Upper lobe of left lung (tissue), 6 donors: ENCODE measurements at places on chromosomes 2 and 18. TPM values are rescaled to one million over a fixed set of nuclear protein-coding genes. Genes with fewer than 3 reads are reported as not detected.
A peak's percentile ranks its signal among the peaks of the same experiment; 100 is the strongest.

GRCh38 chr2:112646102-112646719 is 472 bp downstream of the SLC20A1 start:
- peaks cover 37% of the 10 kb centered on the region for H3K36me3 ChIP-seq
- peak overlapping the region; percentile 95 for H3K27ac ChIP-seq
- peak overlapping the region; percentile 69 for H3K4me3 ChIP-seq
- H3K27me3 ChIP-seq: no peaks in the 10 kb centered on the region
- peaks cover 34% of the 10 kb centered on the region for H3K4me1 ChIP-seq

DNA sequence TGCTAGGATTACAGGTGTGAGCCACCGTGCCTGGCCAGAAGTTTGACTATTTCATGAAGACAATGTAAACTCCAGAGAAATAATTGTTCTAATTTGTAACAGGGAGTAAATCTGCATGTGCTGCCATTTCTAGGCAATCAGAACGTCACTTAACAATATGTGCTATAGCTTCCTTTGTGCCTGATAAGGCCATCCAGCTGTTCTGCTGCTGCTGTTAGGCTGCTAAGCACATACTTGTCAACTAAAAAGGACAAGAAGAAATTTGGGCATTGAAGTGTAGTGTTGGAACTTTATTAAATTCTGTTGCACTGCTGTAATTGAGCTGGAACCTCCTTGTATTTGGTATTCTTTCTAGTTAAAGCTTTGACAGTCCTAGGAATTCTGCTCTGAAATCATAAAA is 57.1 kb downstream of the KIAA1328 start:
- H3K27me3 ChIP-seq: no peaks in the 10 kb centered on the region
- H3K36me3 ChIP-seq: no peaks in the 10 kb centered on the region
- DNase-seq: no peak

DNA sequence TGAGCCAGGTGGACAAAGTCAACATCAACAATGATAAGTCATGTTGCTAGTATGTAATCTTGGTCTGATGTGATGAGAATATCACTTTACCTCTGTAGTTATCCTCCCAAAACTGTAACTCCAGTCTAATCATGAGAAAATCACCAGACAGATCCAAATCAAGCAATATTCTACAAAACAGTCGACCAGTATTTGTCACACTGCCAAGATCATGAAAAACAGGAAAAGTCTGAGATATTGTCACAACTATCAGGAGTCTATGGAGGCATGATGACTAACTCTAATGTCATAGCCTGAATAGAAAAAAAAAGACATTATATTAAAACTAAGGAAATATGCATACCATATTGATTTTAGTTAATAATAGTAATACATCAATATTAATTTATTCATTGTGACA is 1883.3 kb upstream of the CELF4 start:
- no peaks in the 10 kb centered on the region for H3K27me3 ChIP-seq
- peaks cover 8% of the 10 kb centered on the region for H3K4me1 ChIP-seq
- no peak overlapping the region for H3K27ac ChIP-seq
- H3K4me3 ChIP-seq: no peak overlapping the region

DNA sequence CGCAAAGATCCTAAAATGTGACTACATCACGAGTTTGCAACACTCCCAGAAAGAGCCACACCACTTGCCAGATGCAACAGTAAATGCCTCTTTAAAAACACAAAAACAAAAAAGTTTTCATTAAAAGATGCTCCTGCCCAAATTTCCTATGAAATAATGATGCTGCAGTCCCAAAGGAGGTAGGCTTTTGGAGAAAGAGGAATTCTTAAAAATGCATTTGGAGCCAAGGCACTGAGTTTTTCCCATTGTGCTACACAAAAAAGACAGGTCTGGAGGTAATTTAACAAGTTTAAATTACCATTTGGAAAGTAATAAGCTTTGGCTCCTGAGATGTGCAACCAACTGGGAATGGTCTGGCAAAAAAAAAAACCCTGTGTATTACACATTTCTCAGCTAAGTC is 145.0 kb downstream of the PID1 start:
- H3K4me3 ChIP-seq: no peak overlapping the region
- H3K4me1 ChIP-seq: peaks cover 11% of the 10 kb centered on the region
- no peak overlapping the region for H3K27ac ChIP-seq
- H3K27me3 ChIP-seq: no peaks in the 10 kb centered on the region

IL1B gene
- total RNA-seq: 13.1 TPM

- H3K27me3 ChIP-seq: no peaks in the 10 kb centered on the region
- H3K4me1 ChIP-seq: no peaks in the 10 kb centered on the region
- no peak overlapping the region for H3K4me3 ChIP-seq
- no peak for DNase-seq
- no peaks in the 10 kb centered on the region for H3K36me3 ChIP-seq
Observed at GRCh38 chr18:13653746-13654433, 72.5 kb downstream of the FAM210A start.

DNA sequence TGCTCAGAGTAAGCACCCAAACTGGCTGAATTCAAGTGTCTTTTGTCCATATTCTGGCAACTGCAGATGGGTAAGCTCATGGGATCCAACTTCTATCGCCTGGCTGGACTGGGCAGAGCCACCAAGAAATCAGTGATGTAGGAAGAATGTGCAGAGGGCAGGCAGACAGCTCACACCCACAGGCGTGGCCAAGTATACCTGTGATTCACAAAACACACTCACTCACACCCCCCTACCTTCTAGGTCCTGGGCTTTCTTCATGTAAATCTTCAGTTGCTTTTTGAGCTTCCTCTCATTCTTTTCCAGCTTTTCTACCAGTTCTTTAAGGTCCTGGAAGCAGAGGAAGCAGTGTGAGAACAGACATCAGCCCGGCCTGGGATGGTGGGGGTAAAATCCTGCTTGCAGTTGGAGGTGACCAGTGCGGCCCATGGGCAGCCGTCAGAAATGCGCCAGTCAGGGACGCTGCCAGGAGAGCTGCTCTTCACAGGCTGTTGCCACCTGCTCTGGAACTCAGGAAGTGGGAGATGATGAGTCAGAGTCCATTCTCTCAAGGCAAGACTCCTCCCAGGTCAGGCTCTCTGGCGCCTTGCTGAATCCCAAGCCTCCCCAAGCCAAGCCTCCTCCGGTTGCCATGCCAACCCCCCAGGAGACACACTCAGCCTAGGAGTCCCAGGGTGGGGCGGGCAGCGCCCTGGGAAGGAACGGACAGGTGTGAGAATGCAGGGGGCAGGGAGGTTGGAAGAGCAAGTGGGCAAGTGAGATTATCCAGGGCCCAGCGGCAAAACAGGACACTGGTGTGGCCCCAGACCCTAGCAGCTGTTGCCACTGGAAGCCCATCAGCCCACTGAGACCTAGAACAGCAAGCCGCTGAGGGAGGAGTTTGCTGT is 36.2 kb upstream of the ACAA2 start:
- peak; percentile 77 for DNase-seq
- H3K27me3 ChIP-seq: no peaks in the 10 kb centered on the region
- no peak overlapping the region for H3K27ac ChIP-seq
- H3K4me3 ChIP-seq: no peak overlapping the region
- peaks cover 4% of the 10 kb centered on the region for H3K4me1 ChIP-seq

- H3K4me1 ChIP-seq: peaks cover 9% of the 10 kb centered on the region
- no peaks in the 10 kb centered on the region for H3K36me3 ChIP-seq
- H3K27me3 ChIP-seq: no peaks in the 10 kb centered on the region
- H3K4me3 ChIP-seq: no peak overlapping the region
- DNase-seq: no peak
Observed at GRCh38 chr2:25833566-25833965, 44.7 kb downstream of the ASXL2 start.

DNA sequence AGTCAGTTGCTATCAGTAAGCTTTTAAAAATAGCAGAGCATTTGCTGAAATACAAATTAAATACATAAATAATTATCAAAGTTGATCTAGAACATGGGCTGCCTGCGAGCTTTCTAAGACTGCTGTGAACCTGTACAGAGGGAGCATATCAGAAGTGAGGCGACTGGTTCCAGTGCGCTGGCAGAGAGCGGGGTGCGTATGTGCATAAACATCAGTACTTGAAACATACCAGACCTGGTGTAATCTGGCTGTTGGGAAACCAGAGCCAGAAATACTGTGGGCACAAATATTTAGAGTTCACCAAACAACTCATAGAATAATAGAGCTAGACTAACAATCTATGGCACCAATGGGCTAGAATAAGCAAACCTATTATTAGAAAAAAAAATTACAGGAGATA is 27.3 kb downstream of the PDIA6 start:
- no peak overlapping the region for H3K27ac ChIP-seq
- no peaks in the 10 kb centered on the region for H3K27me3 ChIP-seq
- no peak overlapping the region for H3K4me3 ChIP-seq
- peaks cover 10% of the 10 kb centered on the region for H3K4me1 ChIP-seq
- DNase-seq: no peak
- H3K36me3 ChIP-seq: peaks cover 19% of the 10 kb centered on the region

- no peak for DNase-seq
- H3K27me3 ChIP-seq: no peaks in the 10 kb centered on the region
- peak overlapping the region; percentile 68 for H3K4me3 ChIP-seq
Observed at GRCh38 chr2:73072129-73072395, 550 bp upstream of the SFXN5 start.

DNA sequence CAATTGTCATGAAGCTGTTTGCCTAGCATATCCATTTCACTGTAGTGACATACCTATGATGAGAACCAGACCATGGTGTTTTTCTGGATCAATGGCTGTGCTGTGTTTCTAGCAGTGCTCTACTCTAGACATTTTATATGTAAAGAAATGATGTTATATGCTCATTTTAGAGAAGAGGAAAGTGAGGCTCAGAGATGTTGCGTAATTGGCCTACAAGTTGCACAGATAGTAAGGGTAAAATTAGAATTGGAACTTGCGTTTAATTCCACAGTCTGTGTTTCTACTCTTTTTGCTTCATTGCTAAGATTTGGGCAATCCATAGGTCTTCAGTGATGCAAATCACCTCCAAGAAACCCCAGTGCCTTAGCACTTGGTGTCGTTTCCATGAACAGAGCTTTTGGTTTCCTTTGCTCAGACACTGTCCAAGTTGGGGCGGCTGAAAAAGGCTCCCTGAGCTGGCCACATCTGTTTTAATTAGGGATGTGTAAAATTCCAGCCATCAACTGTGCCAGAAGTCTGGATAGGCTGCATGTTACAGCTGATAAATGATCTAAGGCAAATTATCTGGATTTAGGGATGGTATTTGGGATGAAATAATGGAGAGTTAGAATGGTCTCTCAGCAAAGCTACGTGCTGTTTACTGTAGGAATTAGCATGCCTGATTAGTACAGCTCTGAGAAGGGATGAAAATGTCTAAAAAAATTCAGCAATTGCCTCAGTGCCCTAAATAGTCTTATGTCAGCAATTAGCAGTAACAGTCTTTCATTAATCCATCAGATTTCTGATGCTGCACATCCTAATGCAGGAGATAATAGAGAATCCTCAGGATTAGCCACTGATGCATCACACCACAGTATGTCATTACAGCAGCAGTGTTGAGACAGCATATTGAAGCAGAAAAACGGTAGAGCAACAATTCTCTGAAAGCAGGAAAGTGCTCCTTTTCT is 65.3 kb downstream of the PTPRM start:
- H3K27me3 ChIP-seq: no peaks in the 10 kb centered on the region
- no peaks in the 10 kb centered on the region for H3K36me3 ChIP-seq
- no peak overlapping the region for H3K27ac ChIP-seq
- no peak for DNase-seq
- no peak overlapping the region for H3K4me3 ChIP-seq
- peaks cover 16% of the 10 kb centered on the region for H3K4me1 ChIP-seq

ZNF804A gene
- total RNA-seq: 0.46 TPM

- H3K27ac ChIP-seq: no peak overlapping the region
- H3K27me3 ChIP-seq: no peaks in the 10 kb centered on the region
- no peak for DNase-seq
- H3K4me3 ChIP-seq: no peak overlapping the region
Observed at GRCh38 chr2:140359056-140359771, 1579.0 kb upstream of the NXPH2 start.

GRCh38 chr18:36366994-36367839 is 69.7 kb downstream of the FHOD3 start:
- DNase-seq: no peak
- no peak overlapping the region for H3K4me3 ChIP-seq
- no peaks in the 10 kb centered on the region for H3K27me3 ChIP-seq

DNA sequence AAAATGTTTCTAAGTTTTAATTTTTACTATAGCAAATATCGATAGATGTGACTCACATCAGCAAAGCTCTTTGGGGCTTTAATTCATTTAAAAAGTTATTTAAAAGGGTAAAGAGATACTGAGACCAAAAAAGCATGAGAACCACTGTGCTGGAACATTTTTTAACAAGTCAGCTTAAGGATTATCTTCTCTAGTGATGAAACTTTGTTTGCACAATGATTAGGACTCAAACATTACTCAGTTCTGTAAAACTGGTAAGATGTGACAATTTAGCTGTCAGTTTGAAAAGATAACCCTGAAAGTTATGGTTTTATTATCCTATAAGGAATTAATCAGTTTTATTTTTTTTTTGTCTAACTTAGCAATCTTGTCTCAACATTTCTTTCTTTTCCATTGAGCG is 301.4 kb downstream of the TSN start:
- no peaks in the 10 kb centered on the region for H3K4me1 ChIP-seq
- no peak overlapping the region for H3K27ac ChIP-seq
- no peaks in the 10 kb centered on the region for H3K36me3 ChIP-seq
- no peaks in the 10 kb centered on the region for H3K27me3 ChIP-seq
- no peak overlapping the region for H3K4me3 ChIP-seq

DNA sequence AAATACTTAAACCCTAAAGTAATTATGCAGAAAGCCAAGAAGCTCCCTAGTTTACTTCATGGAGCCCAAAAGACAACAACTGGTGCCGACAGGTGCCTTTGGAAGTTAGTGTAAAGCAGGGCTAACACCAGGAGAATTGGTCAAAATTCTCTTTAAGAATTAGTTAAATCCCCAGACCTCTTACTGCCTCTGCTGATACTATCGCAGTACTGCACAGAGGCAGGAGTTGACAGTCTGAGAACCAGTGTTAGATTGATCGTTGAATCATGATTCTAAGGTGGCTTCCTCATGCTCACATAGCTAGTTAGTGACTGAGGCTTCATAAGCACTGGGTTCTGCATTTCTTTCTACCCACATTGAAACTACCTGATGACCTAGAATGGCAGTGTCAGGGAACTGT is 445.0 kb downstream of the XIRP2 start:
- H3K36me3 ChIP-seq: no peaks in the 10 kb centered on the region
- H3K4me3 ChIP-seq: no peak overlapping the region
- H3K27ac ChIP-seq: no peak overlapping the region
- H3K27me3 ChIP-seq: no peaks in the 10 kb centered on the region
- DNase-seq: no peak
